ENCODE measurements at places on chromosomes 11 and 22.

- no peak for DNase-seq
Observed at GRCh38 chr22:41656556-41656955, 32.1 kb downstream of the SNU13 start.

- no peak for DNase-seq
Observed at GRCh38 chr11:126840201-126840886, 160.2 kb downstream of the KIRREL3 start.

DNA sequence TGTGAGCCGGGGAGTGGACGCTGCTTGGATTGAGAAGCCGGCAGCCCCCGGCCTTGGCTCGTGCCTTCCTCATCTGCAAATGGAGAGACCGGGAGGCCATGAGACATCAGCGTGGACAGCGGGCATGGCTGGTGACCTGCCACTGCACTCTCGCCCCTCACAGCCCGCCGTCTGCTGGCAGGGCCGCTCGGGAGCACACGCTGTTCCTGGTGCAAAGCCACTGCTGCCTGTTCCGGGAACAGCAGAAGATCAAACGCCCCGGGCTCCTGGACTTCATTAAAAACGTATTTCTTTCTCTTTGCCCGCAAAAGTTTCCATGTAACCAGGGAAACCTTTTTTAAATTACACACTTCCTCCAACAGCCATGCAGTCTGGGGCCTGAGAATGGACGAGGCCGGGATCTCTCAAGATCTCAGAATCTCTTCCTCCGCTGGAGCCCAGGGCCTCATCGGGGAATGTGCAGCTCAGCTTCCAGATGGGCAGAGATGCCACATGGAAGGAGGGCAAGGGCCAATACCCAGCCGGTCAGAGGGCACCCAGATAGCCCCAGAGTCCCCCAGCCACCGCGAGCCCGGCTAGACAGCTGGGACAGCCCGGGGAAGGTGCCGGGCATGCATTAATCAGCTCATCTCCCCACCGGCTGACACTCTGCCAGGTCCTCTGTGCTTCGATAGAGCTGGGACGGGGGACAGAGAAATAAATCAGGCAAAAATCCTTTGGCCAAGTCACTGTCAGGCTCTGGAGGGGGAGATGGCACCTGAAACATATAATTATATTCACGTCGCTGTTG is 62.8 kb upstream of the PRR5 start:
- no peak for DNase-seq

- no peak for DNase-seq
Observed at GRCh38 chr11:35911013-35911412, 32.8 kb upstream of the LDLRAD3 start.

DNA sequence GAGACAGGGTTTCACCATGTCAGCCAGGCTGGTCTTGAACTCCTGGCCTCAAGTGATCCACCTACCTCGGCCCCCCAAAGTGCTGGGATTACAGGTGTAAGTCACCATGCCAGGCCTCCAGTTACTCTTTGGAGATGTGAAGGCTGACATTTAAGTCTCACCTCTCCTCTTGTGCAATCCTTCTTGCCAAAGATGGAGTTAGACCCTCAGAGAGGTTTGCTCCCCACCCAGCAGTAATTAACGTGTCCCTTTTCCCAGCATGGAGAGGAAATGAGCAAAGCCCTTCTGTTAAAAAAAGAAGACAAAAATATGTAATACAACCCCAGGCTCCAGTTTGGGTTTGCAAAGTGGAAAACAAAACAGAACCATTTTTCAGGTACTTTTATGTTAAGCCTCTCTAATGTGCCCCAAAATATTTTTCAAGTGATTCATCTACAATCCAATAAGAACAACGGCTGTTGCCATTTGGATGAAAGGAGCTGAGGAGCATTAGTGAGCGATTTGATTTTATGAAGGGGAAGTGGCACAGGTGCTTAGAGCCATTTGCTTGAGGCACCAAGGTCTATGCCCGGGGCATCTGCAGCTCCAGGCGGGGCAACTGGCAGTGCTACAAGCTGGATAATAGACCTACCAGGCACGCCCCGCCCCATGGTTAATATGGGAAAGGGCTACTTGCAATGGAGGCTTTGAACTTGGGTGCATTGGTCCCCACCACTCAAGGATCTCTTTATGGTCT is 57.2 kb downstream of the GRIK4 start:
- DNase-seq = no peak

DNA sequence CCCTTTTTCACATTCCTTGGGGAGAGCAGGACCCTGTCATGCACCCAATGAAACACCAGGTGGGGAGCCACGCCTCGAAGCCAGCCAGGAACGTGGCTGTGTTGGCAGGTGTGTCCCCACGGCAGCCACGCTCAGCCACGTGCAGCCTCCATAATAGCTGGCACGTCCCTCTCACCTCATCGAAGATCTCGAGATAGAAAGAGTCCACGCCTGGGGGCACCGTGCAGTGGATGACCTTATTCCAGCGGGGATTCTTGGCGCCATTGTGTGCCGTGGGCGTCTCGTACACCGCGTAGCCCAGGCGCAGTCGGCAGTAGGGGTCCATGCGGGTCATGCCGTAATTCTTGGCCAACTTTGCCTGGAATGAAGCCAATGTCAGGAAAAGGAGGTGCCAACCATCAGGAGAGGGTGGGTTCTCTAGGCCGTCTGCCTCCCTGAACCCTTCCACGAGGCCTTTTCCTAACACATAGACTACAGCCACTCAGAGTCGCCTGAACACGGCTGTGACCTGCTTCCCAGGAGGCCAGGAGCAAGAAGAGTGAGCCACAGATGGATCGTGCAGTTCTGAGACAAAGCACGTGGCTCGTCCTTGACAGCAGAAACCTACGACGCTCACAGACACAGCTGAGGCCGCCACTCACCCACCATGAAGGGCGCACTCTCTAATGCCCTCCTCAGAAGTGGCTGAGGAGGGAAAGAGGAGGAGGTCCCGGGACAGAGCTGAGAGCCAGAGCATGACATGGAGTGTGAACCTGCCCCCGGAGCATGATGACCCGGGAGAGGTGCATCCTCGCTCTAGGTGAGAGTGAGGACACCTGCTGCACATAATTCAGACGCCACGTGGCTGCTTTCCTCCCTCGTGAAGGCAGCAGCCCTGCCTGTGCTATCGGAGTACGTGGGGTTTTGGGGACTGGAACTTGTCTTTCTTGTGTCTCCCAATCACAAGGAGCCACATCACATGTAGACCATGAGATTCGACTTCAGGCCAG is 19.1 kb downstream of the TOLLIP start:
- DNase-seq = no peak

DNA sequence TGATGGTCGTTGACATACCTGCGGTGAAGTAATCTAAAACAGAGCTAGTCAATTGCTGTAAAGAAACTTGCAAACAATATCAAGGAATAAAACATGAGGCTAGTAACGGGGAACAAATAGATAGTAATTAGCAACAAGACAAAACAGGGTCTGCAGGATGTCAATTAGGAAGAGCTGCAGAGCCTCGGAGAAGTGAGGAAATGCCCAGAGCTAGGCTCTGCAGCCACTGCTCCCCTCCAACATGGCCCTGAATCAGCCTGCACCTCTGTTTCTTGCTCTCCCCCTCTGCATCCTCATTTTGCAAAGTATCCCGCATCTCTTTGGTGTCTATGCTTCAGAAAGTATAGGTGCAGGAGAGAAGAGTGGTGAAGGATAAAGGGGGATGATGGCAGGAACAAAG is 507.4 kb upstream of the FAT3 start:
- DNase-seq = no peak

DNA sequence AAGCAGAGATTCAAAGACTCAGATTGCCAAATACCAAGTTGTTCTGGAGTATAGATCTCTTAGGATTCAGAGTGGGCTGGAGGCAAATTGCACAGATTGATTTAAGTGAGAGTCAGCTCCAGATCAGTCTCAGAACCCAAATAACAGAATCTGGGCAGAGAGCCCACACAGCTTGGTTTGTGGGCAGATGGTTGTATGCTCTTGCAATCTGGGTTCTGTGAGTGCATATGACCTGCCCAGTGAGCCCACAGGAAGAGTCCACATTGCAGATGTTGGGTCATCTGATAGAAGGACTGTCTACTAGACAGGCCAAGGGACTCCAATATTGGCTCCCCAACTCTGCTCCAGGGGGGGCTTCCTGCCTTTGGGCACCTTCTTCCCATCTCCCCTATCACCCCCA is 65.9 kb downstream of the ADAMTS15 start:
- no peak for DNase-seq

GRCh38 chr11:64568584-64569140 is 22.4 kb upstream of the SLC22A12 start:
- no peak for DNase-seq

DNA sequence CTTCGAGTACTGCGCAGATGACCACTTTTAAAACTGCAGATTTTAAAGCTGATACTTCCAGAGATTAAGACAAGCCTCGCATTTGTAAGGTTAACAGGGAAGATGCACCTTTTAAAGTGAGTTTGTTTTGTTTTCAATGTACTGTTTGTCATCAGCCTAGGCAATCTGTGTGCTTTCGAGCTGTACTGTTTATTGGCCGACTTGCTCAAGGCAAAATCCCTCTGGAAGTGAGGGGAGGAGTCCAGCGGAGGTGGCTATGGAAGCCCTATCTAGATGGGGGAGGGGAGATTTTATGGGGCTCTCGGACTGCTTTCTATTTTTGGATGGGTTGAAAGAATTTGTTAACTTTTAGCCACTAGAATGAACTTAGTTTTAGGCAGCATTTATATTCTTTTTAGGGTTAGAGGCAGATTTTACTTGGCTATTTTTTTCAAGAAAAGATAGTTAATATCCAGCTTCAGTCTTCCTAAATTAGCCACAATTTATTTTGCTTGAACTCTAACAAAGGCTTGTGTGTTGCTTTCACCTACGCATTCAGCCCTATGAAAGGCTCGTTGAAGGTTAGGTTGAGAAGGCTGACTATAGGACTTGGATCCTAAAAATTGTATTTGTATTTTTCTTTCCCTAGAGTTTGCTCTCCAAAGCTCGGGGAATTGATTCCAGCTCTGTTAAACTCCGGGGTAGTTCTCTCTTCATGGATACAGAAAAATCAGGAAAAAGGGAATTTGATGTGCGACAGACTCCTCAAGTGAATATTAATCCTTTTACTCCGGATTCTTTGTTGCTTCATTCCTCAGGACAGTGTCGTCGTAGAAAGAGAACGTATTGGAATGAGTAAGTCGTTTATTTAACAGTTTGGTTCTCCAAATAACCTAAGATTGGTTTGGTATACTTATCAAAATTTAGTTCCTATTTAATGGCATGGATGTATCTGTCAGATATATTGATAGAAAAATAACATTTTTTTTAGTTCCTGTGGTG is 2.1 kb downstream of the WEE1 start:
- DNase-seq = no peak

DNA sequence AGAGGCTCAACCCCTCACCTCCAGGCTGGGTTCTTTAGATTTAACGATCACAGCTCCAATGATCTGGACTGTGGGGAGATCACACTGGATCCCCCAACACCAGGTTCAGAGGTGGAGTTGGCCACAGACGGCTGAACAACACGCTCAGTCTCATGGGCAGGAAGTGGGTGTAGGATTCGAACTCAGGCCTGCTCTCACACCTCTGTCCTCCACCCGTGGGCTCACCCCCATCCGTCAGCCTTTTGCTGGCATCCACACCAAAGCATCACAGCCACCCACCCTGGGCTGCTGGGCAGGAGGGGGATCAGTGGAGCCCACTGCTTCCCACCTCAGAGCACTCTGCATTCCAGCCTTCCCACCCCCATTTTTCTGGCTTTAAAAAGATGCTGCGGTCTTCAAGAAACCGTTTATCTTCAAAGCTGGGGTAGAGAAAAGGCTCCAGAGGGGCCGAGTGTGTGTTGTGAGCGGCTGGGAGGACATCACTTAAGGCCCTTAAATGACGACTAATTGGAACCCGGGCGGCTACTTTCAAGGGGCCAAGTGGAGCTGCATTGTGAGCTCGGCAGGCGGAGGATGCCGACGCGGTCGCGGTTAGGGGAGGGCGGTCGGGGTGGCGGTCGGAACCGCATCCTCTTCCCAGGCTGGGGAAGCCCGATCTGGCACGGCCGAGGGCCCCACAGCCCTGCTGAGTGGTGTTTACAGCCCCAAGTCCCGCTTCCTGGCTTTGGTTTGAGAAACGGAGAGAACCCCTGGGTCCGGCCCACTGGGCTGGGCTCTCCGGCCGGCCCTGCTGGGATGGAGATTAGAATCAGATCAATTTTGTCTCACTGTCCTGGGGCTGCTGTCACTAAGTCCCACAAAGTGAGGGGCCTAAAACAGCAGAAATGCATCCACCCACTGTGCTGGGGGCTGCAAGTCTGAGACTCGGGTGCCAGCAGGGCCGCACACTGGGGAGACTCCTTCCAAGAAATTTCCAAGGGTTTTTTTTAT is 15.9 kb upstream of the FGF3 start:
- no peak for DNase-seq

DNA sequence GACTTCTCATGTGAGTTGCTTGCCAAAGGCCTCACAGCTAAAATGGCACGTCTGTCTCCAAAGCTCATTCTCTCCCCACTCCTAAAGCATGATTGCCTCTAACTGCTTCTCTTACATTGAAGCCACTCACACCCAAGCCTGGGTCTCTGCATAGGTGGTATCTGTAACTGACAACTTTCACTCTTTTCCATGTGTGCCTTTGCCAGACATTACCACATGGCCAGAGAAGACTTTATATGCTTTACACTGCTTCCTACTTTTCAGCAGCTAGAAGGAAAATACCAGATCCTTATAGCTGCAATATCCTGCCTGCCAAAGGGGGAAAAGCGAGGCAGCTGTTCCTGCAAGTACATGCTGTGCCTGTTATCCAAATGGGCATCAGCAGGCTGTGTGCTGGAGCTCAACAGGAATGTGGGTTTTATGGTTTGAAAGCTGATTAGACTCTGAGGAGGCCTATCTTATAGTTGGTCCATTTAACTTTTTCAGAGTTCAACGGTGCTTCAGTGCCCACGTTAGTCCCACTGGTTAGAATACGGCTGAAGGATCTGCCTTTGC is 547.1 kb downstream of the RAB38 start:
- DNase-seq = no peak

- DNase-seq = no peak
Observed at GRCh38 chr22:39651053-39651996, 80.8 kb downstream of the CACNA1I start.

DNA sequence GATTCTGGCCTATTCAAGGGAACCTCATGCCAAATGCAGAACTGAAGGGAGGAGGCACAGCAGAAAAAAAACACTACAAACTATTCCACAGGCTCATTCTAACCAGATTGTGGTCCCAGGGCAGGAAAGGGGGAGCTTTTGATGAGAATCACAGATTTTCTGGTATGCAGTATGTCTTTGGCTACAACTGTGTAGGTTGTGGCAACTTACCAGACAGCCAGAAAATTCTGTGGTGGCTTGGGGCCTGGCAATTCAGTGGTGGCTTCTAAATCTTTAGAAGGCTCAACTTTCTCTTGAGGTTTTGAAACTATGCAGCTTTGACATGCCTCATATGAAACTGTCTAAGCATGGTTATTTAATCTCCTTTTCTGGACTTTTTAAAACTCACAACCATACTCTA is 850.8 kb upstream of the CCDC90B start:
- no peak for DNase-seq

DNA sequence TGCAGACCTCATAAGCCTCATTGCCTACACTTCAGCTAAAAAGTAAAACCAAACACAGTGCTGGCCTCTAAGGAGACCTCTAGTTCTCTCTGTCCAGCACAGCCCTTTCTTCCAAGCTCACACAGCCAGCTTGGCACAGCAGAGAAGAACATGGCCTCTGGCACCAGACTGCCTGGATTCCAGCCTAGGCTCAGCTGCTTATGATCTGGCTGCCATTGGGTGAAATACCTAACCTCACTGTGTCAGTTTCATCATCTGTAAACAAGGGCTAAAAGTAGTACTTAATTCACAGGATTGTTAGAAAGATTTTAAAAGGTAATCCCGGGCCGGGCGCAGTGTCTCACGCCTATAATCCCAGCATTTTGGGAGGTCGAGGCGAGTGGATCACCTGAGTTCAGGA is 9.9 kb upstream of the ACER3 start:
- no peak for DNase-seq
